Stimulated activated CD8-positive, alpha-beta memory T cell treated with anti-CD3 and anti-CD28 coated beads, Interleukin-15, amount 100 ng/mL, for 1 hour (primary cell): ENCODE measurements at places on chromosomes 16 and 17.
A peak's percentile ranks its signal among the peaks of the same experiment; 100 is the strongest.

GRCh38 chr17:48555258-48556228 lies 10.6 kb upstream of the HOXB2 start:
- no peak for DNase-seq

- DNase-seq, result no peak
Measured at GRCh38 chr16:57527610-57528360, 8.6 kb downstream of the CCDC102A start.

DNA sequence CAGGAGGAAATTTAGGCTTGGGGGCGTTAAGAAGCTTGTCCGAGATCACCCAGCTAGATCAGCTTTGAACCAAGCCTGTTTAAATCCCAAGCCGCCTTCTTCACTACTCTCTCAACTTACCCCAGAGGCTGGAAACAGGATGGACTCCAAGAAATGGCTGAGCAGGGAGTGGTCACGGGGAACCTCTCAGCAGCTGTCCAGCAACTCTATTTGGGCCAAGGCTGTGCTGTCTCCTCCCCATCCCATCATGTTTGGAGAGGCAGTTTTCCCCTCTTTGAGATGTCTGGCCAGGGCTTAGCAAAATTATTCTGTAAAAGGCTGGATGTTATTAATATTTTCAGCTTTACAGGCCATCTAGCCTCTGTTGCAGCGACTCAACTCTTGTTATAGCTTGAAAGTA lies 305.7 kb downstream of the RBFOX1 start:
- no peak for DNase-seq

DNA sequence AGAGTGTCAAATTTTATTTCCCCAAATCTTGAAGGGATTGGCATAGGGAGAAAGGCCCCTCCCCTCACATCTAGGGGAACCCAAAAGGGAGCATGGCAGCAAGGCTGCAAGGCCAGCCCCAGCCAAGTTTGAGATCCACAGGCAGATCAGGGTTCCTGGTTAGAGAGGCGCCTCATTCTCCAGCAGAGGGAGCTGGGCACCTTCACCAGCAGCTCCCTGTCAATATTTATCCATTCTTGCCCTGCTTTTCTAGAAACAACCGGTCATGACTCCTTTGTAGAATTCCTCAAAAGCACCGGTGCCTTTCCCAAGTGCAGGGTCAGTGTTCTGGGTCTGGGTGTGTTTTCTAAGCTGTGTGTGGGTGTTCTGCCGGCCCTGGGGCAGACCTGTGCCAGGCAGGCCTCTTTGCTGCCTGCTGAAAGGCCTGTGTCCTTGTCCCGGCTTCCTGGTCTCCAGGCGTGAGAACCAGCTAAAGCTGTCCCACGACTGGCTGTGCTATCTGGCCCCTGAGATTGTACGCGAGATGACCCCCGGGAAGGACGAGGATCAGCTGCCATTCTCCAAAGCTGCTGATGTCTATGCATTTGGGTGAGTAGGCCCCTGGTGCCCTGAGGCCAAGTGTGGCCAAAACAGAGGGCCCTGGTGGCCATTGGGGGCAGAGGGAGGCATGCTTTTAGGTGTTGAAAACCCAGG lies 21.2 kb upstream of the LGALS9 start:
- no peak for DNase-seq

- DNase-seq, result no peak
Measured at GRCh38 chr16:50297301-50298074, 31.1 kb downstream of the ADCY7 start.

DNA sequence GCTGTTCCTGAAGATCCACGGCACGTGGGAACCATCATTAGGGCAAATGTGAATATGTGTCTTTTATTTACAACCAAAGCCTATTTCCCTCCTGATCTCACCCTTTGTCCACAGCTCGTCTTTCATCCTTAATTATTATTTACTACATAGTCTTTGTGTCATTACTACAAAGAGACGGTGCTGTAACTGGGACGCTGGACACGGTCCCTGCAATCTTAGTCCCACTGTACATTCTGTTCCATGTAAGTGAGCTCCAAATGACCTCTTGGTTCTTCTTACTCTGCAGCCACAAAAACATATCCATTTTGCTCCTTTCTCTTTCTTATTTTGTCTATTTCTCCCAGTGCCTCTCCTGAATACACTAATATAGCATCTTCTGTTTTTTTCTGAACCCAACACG lies 12.7 kb upstream of the KRT23 start:
- no peak for DNase-seq

GRCh38 chr16:3157229-3158025 lies 22.6 kb downstream of the ZNF213 start:
- peak; percentile 20 for DNase-seq
